IMR-90 (cell line): ENCODE measurements at places on chromosomes 6 and 20. TPM values are rescaled to one million over a fixed set of nuclear protein-coding genes. Genes with fewer than 3 reads are reported as not detected.
A peak's percentile ranks its signal among the peaks of the same experiment; 100 is the strongest.

DNA sequence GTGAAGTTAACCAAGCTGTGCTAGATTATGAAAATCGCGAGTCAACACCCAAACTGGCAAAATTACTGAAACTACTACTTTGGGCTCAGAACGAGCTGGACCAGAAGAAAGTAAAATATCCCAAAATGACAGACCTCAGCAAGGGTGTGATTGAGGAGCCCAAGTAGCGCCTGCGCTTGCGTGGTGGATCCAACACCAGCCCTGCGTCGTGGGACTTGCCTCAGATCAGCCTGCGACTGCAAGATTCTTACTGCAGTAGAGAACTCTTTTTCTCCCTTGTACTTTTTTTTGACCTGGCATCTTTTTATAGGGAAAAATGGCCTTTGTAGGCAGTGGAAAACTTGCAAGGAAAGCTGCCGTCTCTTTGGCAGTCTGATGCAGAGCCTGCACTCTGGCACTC is 6.8 kb downstream of the GID8 start:
- no peak for DNase-seq

DNA sequence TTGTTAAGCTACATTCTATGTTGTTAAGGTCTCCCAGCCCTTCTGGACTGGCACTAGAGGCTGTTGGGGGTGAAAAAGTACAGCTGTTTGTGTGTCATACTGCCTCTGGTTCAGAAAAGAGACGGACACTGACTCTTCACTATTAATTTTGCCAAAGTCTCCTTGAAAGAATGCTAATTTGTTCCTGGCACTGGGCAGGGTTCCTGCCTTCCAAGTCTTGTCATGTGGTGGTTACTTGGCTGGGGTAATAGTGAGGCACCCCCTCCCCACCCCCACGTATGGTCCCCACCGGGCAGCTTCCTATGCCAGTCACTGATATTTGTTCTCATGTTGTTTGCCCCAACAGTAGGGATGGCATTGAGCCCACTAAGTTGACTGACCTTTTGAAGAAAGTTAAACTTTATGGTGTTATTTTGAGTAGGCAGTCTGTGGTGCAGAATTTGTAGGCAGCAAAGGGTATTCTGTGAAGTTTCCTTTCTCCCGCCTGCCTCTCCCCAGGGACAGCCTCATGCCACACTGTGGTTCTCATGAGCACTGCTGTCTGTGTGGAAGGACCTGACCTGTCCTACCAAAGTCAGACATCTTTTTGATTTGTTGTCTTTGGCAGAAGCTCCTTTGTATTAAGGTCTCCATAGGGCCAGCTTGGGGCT is 8.7 kb downstream of the CDS2 start:
- DNase-seq, result no peak

Gene HTR1E
- polyA plus RNA-seq, result not detected in 2 replicates

- DNase-seq, result no peak
Observed at GRCh38 chr20:24109008-24109407, 120.4 kb upstream of the GGTLC1 start.

Gene TLDC2
- polyA plus RNA-seq, result 0.07 and 0.19 TPM in 2 replicates

Gene MUC21
- polyA plus RNA-seq, result not detected in 2 replicates

DNA sequence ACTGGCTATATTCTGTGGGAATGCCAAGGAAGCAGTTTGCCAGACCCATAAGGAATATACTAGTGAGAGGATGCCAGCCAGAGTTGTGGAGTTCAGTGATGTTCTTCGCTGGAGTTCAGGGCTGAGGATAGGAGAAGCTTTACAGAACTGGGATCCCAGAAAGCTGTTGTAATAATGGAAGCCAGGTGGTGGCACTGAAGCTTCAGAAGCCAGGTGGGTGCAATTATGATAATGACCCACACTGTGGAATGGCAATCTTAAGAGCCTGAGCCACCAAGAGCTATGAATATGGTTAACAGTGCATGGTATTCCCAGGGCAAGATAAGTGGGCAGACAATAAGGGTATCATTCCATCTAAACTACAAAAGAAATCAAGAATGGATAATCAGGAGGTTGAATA is 25.1 kb upstream of the ENPP1 start:
- no peak for DNase-seq

Gene ROS1
- 0.03 TPM in 1 of 2 replicates, not detected in the other for polyA plus RNA-seq

GRCh38 chr20:1094751-1095150 is 23.7 kb upstream of the PSMF1 start:
- DNase-seq, result no peak

DNA sequence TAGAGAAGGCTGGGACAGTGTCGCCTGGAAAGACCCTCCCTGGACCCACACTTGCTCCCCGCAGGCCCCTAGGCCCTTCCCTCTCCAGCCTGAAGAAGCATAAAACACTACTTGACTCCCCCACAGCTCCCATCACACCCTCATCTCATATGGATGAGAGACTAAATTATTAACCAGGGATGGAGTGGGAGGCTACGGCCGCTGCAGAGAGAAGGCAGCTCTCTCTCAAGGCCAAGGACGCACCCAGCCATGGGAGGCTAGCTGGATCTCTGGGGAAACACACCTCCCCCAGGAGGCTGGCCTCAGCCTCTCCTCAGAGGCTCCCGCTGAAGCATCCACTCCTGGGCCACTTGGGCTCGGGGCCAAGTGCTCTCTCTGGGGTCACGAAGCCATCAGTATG is 102.5 kb downstream of the GRM4 start:
- no peak for DNase-seq

DNA sequence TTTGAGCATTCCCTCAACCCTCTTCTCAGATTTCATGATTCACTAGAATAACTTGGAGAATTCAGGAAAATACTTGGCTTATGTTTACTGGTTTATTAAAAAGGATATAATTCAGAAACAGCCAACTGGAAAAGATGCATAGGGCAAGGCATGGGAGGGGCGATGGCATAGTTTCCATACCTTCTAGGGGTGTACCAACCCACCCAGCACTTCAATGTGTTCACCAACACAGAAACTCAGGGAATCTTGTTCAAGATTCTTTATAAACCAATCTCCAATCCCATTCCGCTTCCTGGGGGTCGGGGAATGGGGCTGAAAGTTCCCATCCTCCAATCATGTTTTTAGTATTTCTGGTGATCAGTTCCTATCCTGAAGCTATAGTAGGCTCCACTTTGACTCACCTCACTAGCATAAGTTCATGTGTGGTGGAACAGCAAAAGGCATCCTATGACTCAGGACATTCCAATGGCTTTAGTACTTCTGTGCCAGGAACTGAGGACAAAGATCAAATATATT is 164.4 kb downstream of the SIM1 start:
- DNase-seq, result peak; percentile 95

Gene CST2
- not detected in 2 replicates for polyA plus RNA-seq

DNA sequence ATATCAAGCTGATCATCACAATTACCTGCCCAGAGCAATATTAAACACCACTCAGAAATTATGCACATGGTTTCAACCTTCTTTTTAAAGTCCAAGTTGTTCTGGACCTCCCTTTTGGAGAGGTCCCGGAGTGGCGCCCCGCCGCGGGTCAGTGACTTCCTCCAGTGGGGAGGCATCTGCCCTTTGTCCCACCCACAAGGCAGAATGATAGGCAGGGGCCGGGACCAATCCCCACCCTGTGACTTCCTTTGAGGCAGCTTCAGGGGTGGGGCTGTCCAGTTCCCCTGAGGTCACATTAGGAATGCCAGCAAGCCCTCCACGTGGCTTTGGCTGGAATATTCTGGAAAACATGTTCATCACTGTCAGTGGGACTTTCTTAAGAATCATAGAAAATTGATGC is 207.0 kb downstream of the ANKRD60 start:
- no peak for DNase-seq

DNA sequence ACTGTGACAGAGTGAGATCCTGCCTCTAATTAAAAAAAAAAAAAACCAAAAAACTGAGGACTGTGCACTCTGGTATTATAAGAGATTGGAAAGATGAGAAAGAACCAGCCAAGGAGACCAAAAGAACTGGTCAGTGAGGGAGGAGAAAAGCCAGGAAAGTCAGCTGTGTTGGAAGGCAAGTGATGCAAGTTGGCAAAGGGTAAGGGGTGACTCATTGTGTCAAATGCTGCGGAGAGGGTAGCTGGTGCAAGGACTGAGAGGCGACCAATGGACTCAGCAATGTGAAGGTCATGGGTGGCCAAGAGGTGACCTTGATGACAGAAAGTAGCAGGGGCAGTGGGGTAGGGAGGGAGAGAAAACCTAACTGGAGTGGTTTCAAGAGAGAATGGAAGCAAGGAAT is 27.4 kb upstream of the LRRN4 start:
- DNase-seq, result peak; percentile 52

Gene MUC22
- polyA plus RNA-seq, result 0.02 TPM in 1 of 2 replicates, not detected in the other

Gene KCNG1
- polyA plus RNA-seq, result 51.4 and 54.6 TPM in 2 replicates

DNA sequence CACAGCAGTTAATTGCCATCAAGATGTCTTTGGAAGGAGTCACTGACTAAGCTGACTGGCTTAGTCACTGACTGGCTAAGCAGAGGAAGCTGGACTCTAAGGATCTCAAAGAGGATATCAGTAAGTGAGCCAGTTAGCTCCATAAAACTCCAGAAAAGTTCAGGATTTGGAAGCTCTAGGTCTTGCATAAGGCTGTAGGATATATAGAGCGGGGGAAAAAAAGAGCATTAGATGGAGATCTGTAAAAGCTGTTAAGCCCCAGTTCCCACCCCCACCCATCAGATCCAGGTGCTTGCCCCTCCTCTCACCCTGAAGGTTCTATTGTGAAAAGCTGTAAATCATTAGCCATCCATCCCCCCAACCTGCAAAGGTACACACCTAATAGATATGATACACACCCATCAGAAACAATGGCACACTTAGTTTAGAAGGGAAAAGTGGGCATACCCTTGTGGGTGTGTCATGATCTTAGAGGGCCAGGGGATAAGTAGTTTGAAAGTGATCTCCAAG is 32.2 kb downstream of the CARMIL1 start:
- peak; percentile 62 for DNase-seq

DNA sequence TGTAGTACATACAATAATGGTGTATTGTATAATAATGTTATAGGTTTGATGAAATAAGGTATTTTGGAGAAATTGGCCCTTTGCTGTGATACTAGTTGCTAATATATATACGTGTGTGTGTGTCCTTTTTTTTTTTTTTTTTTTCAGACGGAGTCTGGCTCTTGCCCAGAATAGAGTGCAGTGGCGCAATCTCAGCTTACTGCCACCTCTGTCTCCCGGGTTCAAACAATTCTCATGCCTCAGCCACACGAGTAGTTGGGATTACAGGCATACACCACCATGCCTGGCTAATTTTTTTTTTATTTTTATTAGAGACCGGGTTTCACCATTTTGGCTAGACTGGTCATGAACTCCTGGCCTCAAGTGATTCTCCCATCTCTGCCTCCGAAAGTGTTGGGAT is 23.3 kb downstream of the SENP6 start:
- no peak for DNase-seq

Gene RNF182
- 3.0 and 4.1 TPM in 2 replicates for polyA plus RNA-seq

DNA sequence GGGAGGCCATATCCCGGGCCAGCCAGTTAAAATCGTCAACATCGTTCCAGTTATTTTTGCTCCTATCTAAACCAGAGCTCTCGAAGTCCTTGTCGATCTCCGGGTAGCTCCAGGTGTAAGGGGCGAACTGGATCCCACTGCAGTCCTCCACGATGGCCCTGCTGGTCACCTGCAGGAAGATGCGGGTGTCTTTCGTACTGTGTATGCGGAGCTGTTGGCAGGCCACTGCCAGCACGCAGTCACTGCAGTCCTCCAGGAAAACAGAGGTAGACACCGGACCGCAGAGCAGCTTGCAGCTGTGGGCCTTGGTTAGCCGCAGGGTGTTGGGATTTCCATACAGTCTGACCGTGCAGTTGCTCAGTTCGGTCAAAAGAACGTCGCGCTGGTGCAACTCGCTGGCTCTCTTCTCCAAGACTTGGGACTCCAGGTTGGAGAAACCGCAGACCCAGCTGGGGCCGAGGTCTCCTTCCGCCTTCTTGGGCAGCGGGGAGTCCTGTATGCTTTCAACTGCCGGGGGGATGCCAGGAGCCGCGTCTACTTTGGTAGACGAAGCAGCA is 742 bp downstream of the TBCC start:
- DNase-seq, result peak; percentile 23

Gene NECAB3
- polyA plus RNA-seq, result 28.4 and 28.5 TPM in 2 replicates

- no peak for DNase-seq
Observed at GRCh38 chr6:161009991-161010390, 18.4 kb downstream of the MAP3K4 start.

- no peak for DNase-seq
Observed at GRCh38 chr6:107989166-107990094, 31.4 kb upstream of the SEC63 start.

GRCh38 chr6:166325383-166326042 is 16.8 kb downstream of the SFT2D1 start:
- no peak for DNase-seq

- no peak for DNase-seq
Observed at GRCh38 chr6:125337706-125338105, 35.9 kb upstream of the HDDC2 start.

GRCh38 chr6:21587961-21588480 is 5.5 kb upstream of the SOX4 start:
- peak; percentile 44 for DNase-seq

- DNase-seq, result no peak
Observed at GRCh38 chr6:10404799-10405512, 9.9 kb downstream of the TFAP2A start.

Gene SCUBE3
- 41.5 and 45.5 TPM in 2 replicates for polyA plus RNA-seq

DNA sequence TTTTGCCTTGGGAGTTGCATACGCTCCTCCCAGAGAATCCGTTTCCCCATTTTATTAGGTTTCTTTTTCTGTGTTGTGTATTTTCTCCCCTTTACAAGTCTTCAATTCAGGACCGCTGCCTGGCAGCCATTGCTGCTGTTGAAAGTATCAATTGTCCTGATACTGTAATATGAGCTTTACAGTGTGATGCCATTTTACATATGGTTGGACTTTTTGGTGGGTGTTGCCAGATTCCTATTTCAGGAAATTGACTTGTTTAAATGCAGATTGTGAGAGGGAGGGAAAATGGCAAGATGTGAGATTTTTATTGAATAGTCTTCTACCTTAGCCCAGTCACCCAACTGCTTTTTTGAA is 1.2 kb downstream of the PANK2 start:
- DNase-seq, result peak; percentile 56

GRCh38 chr6:37938909-37939308 is 119.4 kb downstream of the ZFAND3 start:
- peak; percentile 41 for DNase-seq

Gene FGD2
- polyA plus RNA-seq, result 0.07 TPM in 1 of 2 replicates, not detected in the other

DNA sequence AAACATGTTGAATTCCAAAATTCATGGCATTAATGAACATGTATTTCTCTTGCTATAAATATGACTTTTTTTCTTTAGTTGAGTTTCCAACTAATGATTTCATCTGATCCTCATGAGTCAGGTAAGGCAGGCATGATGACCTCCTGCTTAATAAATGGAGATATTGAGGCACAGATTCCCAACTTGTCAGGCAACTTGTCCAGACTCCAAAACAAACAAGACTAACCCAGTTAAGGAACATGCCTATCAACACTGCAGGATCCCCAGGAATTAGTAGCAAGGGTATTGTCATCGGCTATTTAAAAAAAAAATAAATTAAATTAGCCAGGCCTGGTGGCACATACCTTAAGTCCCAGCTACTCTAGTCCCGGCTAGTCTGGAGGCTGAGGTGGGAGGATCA is 121.3 kb upstream of the SALL4 start:
- no peak for DNase-seq
